ENCODE measurements at places on chromosomes 16 and 17.

- DNase-seq = no peak
Measured at GRCh38 chr17:74117999-74118421, 85.5 kb upstream of the RPL38 start.

- no peak for DNase-seq
Measured at GRCh38 chr16:73404001-73404400, 356.1 kb upstream of the ZFHX3 start.

GRCh38 chr17:50570528-50570927 lies 10.0 kb downstream of the CACNA1G start:
- no peak for DNase-seq

DNA sequence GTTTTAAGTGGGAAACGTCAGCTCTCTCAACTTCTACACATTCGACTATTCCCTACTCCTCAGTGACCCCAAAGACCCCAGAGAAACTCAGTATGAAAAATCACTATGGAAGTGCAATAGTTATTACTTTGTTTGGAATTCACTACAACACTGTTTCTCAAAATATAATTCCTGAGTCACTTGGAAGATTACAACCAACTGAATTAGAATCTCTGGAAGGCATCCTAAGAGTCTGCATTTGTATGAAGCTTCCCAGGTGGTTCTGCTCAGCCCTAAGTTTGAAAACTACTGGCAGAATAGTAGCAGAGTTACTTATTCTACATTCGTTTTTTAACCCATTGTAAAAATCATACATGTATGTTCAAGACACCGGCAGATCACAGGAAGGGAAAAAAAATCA lies 525.6 kb downstream of the MAF start:
- DNase-seq = no peak

DNA sequence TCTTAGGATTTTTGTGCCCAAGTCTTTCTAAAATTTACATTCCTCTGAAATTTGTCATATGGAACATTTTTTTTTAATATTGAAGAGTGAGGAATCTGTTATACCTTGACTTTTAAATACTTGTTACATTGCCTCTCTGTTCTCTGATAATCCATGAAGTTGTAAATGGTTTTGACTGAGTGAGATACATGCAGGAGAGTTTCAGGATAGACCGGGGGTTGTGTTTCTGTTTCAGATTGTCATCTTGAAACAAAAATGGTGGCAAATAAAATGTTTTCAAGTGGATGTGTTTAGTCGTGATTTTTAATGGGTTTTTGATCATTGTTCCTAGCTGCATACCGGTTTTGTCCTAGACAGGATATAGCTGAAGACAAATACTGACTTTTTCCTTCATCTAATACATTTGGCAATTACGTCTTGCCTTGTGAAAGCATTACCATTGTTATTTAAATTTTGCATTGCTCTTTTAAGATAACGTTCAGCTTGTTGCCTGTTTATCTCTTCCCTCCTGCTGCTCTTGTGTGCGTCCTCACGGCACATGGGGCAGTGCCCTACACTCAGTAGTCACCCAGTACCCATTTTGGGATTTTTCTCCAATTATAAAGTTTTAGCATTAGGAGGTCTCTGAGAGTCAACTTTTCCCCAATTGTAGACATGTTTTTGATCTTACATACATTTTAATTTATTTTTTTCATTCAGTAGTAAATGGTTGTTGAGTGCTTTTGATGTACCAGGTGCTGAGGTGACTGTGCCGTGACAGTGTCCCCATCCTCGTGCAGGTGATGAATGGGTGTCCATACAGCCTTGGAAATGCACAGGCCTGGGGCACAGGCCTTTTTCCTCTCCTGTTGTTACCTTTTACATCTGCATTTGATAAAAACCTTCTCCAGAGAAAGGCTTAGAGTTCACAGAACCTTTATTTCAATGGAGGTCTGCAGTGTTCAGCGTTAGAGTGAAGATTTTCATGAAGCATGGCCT lies 169.9 kb downstream of the MSI2 start:
- DNase-seq = no peak

DNA sequence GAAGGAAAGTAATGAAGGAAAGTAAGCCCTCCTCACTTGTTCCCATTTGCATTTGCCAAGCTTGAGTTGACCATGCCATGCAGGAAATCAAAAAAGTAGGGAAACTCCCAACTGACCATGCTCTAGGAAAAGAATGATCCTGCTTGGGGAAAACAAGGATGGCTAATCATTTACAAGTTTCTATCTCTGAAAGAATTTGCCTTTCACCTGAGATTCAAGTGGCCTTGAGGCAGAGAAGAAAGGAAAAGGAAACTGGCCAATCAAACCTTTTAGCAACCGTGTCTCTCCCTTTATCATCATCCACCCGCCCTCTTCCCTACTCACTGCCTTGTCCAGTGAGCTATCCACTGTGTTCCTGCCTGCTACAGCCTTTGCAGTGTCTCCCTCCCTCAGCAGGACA lies 757.2 kb upstream of the SOX9 start:
- no peak for DNase-seq

DNA sequence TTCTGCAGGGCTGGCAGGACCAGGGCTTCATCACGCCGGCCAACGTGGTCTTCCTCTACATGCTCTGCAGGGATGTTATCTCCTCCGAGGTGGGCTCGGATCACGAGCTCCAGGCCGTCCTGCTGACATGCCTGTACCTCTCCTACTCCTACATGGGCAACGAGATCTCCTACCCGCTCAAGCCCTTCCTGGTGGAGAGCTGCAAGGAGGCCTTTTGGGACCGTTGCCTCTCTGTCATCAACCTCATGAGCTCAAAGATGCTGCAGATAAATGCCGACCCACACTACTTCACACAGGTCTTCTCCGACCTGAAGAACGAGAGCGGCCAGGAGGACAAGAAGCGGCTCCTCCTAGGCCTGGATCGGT lies 1.4 kb downstream of the CDK5R1 start:
- no peak for DNase-seq

Data from AG09319 (cell line).